ENCODE measurements at places on chromosomes 11 and 22. TPM values are rescaled to one million over a fixed set of nuclear protein-coding genes. Genes with fewer than 3 reads are reported as not detected.

Gene HBB
- total RNA-seq, result 5,354 TPM

Gene OR52I2
- total RNA-seq, result not detected

Gene HPX
- total RNA-seq, result 3.8 TPM

Gene OR56A1
- total RNA-seq, result 0.09 TPM

Gene SCN3B
- 1.7 TPM for total RNA-seq

Gene GGTLC2
- total RNA-seq, result not detected

Gene SPON1
- total RNA-seq, result 99.2 TPM

Gene SLC22A24
- total RNA-seq, result not detected

Gene LIF
- total RNA-seq, result not detected

Gene ST14
- 12.0 TPM for total RNA-seq

Gene SYT13
- total RNA-seq, result 0.32 TPM

Gene B4GALNT4
- 0.17 TPM for total RNA-seq

Gene JHY
- 5.4 TPM for total RNA-seq

Gene OMP
- not detected for total RNA-seq

Gene KDM4D
- total RNA-seq, result 2.2 TPM

Gene ANGPTL5
- not detected for total RNA-seq

Gene SAA2
- not detected for total RNA-seq

Gene GLYATL1
- not detected for total RNA-seq

Gene RAB39A
- total RNA-seq, result 8.3 TPM

Gene LZTR1
- total RNA-seq, result 62.6 TPM

Gene NOX4
- total RNA-seq, result 1.4 TPM

Gene SYCE3
- total RNA-seq, result not detected

Gene PRCP
- total RNA-seq, result 67.0 TPM

Gene CREB3L1
- total RNA-seq, result 7.3 TPM

Gene C11orf21
- 10.6 TPM for total RNA-seq

Gene C11orf24
- total RNA-seq, result 25.2 TPM

Gene PIK3C2A
- total RNA-seq, result 69.8 TPM

Gene GAB2
- total RNA-seq, result 43.9 TPM

Gene SHISA8
- 3.8 TPM for total RNA-seq

Gene ARHGAP42
- total RNA-seq, result 25.0 TPM

Gene OR5B12
- total RNA-seq, result not detected

Gene OR8D1
- not detected for total RNA-seq

Gene CCDC116
- total RNA-seq, result 0.63 TPM

Gene SCN2B
- total RNA-seq, result 0.14 TPM

Gene TMPRSS13
- 1.7 TPM for total RNA-seq

Gene ACR
- 2.2 TPM for total RNA-seq

Gene PHOX2A
- total RNA-seq, result not detected

Gene USP2
- 0.60 TPM for total RNA-seq

Gene UPK2
- not detected for total RNA-seq

Gene SLC22A25
- not detected for total RNA-seq

Gene C11orf58
- 126 TPM for total RNA-seq

Gene MRGPRX3
- not detected for total RNA-seq

Gene SEZ6L
- 0.63 TPM for total RNA-seq

Gene PPP1R14B
- total RNA-seq, result 85.3 TPM

Gene BTG4
- not detected for total RNA-seq

Gene SIAE
- total RNA-seq, result 15.3 TPM

Gene RAB36
- 2.8 TPM for total RNA-seq

Gene DDI1
- not detected for total RNA-seq
